ENCODE measurements at places on chromosomes 3 and 15.
A peak's percentile ranks its signal among the peaks of the same experiment; 100 is the strongest.

- DNase-seq: peak; percentile 57
Measured at GRCh38 chr3:136787349-136787748, 31.6 kb upstream of the SLC35G2 start.

GRCh38 chr15:48469681-48470080 is 138.5 kb downstream of the DUT start:
- DNase-seq: no peak

DNA sequence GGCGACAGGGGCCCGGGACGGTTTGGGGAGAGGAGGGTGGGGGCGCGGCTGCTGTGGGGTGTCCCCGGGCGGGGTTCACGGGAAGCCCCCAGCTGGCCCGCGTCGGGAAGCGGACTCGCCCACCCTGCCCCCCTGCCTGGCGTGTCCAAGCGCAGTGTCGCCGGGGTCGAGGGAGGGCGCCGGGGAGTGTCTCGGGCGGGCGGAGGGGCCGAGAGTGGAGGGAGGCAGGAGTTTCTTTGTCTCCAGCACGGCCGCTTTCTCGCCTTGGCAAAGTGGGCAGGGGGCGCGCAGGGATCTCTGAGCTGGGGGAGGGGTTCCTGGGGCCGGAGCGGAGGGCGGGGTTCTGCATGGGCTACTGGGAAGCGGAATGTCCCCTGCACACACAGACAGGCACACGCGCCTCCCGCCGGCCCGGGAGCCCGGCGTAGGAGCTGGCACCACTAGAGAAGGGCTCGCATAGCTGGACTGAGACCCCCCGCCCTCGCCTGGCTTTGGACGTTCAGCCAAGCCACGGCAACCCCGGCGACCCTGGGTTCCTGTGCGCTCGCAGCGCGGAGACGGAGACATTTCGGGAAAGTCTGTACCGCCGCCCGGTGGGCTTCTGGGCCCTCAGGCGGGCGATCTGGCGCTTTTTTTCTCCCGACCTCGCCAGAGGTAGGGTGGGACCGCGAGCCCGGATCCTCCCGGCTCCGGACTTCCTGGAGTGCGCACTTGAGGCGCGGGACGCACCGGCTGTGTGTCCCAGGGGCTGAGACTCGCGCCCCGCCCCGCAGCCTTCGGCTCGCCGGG is 822 bp downstream of the ST8SIA2 start:
- no peak for DNase-seq

- no peak for DNase-seq
Measured at GRCh38 chr3:71825551-71826283, 40.8 kb upstream of the PROK2 start.

DNA sequence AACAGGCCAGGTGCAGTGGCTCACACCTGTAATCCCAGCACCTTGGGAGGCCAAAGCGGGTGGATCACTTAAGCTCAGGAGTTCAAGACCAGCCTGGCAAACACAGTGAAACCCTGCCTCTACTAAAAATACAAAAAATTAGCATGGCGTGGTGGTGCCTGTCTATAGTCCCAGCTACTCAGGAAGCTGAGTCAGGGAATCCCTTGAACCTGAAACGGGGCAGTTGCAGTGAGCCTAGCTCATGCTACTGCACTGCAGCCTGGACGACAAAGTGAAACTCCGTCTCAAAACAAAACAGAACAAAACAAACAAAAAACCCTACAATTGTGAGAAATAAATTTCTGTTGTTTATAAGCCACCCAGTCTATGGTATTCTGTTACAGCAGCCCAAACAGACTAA is 94.7 kb downstream of the PIK3CB start:
- DNase-seq: no peak

DNA sequence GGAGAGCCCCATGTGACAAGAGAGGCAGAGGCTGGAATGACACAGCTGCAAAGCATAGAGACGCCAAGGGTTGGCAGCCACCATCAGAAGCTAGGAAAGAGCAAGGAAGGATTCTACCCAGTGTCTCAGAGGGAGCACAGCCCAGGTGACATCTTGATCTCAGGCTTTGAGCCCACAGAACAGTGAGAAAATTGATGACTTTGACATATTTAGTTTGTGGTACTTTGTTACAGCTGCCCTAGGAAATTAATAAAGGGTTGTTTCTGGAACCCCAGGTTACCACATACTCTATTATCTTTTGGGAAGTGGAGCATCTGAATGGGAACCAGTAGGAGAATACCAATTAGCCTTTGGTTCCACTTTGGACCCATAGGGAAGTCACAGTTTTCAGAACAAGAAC is 231.7 kb downstream of the ZNF621 start:
- DNase-seq: no peak

GRCh38 chr3:150330872-150331271 is 77.2 kb upstream of the TSC22D2 start:
- peak; percentile 71 for DNase-seq

DNA sequence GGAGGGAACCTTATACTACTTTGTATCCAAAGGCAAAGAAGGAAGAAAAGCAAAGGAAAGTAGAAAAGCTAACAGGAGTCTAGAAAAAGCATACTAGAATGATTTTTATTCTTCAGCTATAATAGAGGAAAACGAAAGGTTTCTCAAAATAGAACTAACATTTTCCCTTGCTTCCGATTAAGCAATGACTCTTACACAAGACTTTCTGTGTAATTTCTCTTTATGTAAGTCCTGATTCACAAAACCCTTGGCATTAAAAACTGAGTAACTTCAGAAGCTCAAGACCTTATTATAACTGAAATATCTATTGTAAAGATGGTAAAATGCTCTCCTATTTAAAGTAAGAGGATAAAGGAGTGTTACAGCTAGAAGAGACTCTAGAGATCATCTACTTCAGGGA is 97.4 kb downstream of the DTWD1 start:
- DNase-seq: no peak

GRCh38 chr3:17307887-17308286 is 423.1 kb downstream of the PLCL2 start:
- no peak for DNase-seq

DNA sequence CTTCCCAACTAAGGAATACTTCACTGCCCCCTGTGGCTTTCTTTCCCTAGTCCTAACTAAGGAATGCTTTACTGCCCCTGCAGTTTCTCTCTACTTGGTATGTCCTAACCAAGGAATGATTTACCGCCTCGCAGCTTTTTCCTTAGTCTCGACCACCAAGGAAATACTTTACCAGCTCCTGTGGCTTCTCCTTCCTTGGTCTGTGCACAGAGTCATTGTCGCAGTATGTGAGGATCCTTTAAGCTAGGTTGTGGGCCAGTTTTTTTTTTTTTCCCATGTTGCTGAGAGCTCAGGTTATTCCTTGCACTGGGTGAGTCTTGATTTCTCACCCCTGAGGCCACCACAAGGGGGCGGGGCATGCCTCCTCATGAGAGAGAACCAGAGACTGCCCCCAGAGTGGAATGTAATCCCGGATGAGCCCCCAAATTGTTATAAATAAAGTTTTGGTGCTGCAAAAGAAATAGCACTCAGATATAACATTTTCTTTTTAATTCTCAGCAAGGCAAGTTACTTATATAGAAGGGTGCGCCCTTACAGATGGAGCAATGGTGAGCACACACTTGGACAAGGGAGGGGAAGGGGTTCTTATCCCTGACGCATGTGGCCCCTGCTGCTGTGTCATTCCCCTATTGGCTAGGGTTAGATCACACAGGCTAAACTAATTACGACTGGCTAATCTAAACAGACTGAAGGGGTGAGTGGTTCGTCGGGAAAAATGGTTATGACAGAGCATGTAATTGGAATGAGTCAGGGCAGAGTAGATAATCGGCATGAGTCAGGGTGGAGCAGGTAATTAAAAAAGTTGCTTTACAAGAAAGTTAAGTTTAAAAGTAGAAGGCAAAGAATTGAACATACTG is 27.0 kb downstream of the NDUFB4 start:
- DNase-seq: peak; percentile 61

- peak; percentile 60 for DNase-seq
Measured at GRCh38 chr3:5304789-5305683, 117.5 kb downstream of the EDEM1 start.

DNA sequence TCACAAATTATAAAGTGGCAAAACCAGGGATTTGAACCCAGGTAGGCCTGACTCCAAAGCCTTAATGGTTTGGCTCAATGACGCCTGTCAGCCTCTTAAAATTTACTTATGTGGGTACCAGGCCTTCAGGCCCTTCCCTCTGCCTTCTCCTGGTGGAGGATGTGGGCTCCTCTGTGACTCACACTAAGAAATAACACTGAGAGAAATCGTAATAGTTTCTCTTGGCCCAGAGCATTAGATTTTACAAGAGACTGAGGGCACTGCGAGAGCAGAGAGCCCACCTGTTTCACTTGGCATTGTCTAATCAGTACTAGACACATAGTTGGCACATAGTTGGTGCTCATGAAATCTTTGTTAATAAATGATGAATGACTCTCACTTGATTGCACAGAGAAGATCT is 505.2 kb downstream of the SHQ1 start:
- DNase-seq: no peak

DNA sequence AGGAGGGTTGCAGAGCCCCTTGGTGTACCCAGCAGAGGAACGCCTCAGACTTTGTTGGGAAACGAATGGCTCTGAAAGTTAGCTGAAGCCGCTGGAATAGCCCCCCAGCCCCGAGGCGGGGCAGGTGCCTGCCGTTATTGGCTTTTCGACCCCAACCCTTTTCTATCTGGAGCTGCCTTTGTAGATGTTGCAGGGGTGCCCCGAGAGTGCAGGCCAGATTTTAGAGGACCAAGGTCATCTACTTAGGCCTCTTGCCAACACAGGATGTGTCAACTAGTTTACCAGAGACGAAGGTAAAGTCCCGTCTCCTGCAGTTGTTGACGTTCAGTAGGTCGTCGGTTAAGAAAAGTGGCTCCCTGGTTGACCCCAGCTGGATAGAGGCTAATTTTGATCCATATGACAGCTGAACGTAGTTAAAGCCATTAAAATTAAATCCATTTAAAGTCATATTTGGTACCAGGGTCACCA is 579 bp upstream of the UBE3A start:
- peak; percentile 51 for DNase-seq

- no peak for DNase-seq
Measured at GRCh38 chr15:50061503-50061902, 57.5 kb downstream of the ATP8B4 start.

DNA sequence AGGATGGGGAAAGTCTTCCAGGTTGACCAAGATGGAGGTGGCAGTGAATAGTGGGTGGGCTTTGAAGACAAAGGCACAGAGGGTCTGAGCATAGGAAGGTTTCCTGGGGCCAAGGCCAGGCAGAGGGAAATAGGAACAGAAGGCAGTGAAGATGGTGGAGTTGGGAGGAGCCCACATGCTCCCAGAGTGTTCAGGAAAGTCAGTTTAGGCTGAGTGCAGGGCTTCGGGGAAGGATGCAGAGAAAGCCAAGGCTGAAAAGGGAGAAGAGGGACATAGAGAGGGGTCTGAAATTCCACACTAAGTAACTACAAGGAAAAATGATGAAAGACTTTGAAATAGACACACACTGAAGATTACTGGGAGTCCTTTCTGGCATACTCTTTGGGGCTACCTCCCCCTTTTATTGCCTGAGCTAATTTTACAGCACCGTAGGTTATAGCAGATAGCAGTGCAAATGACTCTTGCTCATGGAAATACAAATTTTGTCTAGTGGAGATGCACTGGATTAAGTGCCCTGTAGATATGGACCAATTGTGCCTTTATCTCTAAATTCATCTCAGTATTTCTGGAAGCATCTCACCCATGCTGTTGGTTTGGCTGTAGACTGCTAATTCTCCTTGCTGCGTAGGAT is 3.8 kb downstream of the CX3CR1 start:
- DNase-seq: no peak

GRCh38 chr3:46509661-46510187 is 11.9 kb downstream of the RTP3 start:
- no peak for DNase-seq

DNA sequence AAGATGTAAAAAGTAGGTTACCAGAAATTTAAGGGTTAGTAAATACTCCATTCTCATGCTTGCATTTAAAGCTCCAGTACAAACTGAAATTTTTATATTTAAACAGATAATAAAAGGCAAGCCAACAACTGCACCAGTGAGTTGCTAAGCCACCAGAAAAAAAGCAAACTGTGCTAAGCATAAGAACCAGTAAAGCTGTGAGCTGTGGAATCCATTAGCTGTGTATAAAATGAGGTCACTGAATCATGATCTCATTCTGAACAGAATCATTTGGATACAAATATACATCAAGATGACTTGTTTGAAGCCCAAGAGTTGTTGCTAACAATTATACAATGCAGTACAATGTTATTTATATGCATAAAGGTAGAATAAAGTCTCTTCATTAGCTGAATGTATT is 1312.2 kb downstream of the SI start:
- no peak for DNase-seq

DNA sequence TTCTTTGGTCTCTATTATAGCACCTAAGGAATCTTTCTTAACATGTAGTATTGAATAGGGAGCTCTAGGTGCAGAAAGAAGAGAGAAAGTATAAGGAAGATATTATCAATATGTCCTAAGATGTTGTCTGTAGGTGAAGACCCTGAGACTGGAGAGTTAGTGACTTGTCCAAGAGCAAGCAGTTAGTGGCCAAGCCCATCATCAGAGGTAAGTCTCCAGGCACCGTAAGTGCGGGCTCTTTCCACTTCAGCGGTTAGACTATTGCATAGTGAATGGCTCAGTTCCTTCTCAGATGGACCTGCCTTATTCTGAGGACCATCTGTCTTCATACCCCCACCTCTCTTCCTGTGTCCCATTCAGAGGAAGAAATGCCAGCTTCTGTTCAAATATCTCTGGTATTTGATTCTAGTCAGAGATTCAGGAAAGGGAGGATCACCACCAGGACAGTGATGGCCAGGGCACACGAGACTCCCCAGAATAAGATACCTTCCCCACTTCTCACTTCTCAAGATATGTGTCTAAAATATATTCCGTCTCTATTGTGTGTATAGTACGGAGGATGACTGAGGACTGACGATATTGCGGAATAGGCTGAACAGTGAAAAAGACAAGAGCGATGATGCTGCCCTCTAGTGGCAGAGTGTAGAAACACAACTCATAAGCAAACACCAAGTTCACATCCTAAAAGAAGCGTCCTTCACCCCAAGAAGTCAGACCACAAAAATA is 19.1 kb upstream of the ADGRG7 start:
- peak; percentile 67 for DNase-seq

DNA sequence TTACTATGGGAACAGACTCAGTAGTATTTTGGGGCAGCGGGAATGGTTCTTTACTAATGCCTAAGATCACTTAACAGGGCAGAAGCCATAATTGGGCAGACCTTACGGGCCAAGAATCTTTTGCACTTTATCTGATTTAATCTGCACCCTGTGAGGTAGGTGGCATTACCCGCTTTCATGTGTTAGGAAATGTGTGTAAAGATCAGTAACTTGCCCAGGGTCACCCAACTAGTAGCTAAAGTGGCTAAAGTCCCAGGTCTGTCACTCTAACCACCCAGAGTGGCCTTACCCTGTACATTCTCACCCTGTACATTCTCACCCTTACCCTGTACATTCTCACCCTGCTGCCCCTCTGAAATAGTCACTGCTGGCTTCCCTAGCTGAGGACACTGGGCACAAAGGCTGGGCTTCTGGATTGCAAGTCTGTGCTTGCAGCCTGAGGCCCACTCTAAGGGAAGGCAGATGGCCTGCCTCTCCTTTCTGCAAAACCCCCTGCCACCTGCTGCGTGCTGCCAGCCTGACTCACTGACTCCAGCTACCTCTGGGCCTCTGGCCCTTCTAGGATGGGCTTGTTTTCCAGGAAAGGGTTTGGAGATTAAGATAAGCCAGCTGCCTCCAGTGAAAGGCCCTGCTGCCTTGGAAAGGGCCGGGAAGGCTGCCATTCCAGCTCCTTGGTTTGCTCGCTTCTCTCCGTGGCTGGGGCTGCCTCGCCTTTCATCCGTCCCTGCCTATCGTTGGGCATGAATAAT is 37.5 kb upstream of the MYZAP start:
- DNase-seq: peak; percentile 29

Data from DMS53 (cell line).